ENCODE measurements at places on chromosomes 2 and 18.

- no peak for DNase-seq
Measured at GRCh38 chr2:239398521-239398921, 2.3 kb downstream of the HDAC4 start.

- DNase-seq: no peak
Measured at GRCh38 chr2:178908810-178909209, 101.6 kb upstream of the TTN start.

DNA sequence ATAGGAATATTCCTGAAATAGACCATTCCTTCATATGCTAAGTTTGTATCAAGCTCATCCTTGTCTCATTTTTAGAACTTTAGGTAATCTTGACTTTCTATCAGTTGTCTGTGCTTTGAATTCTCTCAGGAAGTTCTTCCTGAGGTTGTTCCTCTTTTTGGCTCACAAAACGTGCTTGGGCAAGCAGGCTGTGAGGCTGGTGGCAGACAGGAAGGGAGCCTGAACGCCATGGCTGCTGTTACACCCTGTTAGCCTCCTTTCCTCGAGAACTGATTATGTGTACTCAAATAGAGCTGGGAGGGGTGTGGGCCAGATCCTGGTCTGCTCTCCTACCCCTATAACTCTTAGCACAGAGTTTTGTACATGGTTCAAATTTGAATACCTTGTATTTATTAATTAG lies 136.4 kb upstream of the CELF4 start:
- DNase-seq: no peak

- DNase-seq: no peak
Measured at GRCh38 chr2:173868406-173868805, 96.8 kb downstream of the SP3 start.

DNA sequence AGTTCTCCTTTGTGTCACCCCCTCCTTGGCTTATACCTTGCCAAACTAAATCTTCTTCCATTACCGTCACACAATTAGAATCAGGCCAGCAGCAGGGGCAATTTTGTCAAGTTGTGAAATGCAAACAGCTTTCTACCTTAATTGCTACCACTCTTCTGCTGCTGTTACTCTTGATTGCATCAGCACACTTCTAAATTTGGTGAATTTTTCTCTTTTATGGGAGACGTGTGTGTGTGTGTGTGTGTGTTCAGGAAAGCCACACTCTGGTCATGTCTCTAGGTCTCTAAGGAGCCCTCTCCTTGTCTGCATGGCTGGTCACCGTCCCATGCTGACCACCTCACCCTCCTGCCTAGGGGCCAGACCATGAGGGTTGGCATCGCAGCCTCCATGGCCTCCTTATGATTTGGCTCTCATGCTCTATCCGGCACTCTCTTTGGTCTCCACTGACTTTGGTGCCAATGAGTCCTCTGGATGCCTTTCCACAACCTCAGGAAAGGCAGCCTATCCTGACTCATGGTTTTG lies 87.7 kb downstream of the GATA6 start:
- no peak for DNase-seq

- DNase-seq: no peak
Measured at GRCh38 chr2:131035826-131036231, 57.4 kb downstream of the FAM168B start.

- DNase-seq: no peak
Measured at GRCh38 chr2:177832611-177833433, 239.8 kb downstream of the PDE11A start.

- DNase-seq: no peak
Measured at GRCh38 chr2:172888714-172889669, 153.3 kb downstream of the RAPGEF4 start.

DNA sequence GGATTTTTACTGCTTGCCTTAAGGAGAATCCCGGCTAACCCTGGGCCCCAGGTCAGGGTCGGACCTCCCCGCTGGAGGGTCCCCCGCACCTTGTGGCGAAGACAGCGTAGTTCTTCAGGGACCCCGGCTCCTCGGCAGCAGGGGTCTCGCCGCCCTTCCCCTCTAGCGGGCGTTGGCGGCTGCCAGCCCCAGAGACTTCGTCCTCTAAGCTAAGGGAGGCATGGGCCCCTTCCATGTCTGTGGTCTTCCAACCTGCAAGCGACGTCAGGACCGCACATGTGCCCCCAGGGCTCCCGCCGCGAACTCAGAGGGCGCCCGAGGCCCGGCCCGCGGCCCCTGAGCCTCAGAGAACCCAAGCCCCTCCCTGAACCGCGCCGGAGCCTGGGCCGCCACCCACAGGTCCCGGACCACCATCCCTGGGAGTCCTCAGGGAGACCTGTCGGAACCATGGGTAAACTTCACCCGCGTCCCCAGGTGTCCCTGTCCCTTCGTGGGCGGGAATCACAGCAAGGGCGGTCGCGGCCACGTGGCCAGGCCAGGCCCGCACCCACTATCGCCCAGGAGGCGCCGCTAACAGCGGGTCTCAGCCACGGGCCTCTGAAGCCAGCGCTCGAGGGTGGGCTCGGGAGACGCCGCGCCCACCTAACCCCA lies 562 bp downstream of the ANKMY1 start:
- DNase-seq: no peak

GRCh38 chr2:83827618-83828017 lies 631.5 kb downstream of the SUCLG1 start:
- no peak for DNase-seq

GRCh38 chr2:3349211-3349693 lies 28.4 kb downstream of the EIPR1 start:
- no peak for DNase-seq

- no peak for DNase-seq
Measured at GRCh38 chr2:201575971-201576370, 67.3 kb downstream of the TMEM237 start.

GRCh38 chr18:3094338-3094684 lies 81.4 kb upstream of the LPIN2 start:
- no peak for DNase-seq

GRCh38 chr2:240704651-240705050 lies 13.0 kb downstream of the AQP12A start:
- DNase-seq: peak; percentile 50

DNA sequence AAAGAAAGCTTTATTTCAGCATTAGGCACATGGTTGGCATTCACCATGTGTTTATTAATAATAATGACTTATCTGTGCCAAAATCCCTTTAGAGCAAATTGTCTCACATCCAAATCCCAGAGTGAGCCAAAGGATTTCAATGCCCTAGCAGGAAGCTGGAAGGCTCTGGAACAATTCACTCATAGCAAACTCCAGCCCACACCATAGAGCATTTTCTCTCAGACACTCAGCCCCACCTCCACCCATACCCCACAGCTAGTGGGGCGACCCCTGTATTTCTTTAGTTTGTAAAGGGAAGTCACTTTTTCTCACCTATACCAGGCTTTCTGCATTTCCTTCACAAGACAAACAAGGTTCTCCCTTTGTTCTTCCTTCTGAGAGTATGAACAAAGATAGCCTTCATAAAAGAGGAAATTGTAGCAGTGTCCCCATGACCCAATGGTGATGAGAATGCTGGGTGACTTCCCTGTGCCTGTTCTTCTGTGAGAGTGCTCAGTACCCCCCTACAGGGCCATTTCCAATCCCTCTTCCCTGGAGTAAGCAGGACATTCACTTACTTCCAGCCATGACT lies 100.1 kb upstream of the APCDD1 start:
- no peak for DNase-seq

DNA sequence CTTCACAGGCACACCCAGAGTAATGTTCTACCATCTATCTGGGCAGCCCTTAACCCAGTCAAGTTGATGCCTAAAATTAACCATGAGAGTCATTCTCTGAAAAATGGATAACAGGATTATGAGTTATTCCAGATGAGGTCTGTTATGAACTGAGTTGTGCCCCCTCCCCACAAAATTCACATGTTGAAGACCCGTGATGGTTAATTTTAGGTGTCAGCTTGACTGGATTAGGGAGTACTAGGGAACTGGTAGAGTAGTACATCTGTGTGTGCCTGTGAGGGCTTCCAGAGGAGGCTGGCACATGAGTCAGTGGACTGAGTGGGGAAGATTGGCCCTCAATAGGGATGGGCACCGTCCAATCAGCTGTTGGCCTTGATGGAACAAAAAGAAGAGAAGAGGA lies 110.4 kb upstream of the MYCN start:
- DNase-seq: no peak

- no peak for DNase-seq
Measured at GRCh38 chr2:15334644-15335326, 226.3 kb downstream of the NBAS start.

- no peak for DNase-seq
Measured at GRCh38 chr18:57210107-57210715, 63.3 kb downstream of the BOD1L2 start.

- no peak for DNase-seq
Measured at GRCh38 chr2:133821107-133821760, 253.0 kb upstream of the NCKAP5 start.

GRCh38 chr2:169716938-169717690 lies 16.5 kb upstream of the KLHL23 start:
- no peak for DNase-seq

GRCh38 chr2:2743164-2743571 lies 412.1 kb upstream of the MYT1L start:
- DNase-seq: no peak

- DNase-seq: no peak
Measured at GRCh38 chr2:197239434-197239833, 71.1 kb downstream of the ANKRD44 start.

DNA sequence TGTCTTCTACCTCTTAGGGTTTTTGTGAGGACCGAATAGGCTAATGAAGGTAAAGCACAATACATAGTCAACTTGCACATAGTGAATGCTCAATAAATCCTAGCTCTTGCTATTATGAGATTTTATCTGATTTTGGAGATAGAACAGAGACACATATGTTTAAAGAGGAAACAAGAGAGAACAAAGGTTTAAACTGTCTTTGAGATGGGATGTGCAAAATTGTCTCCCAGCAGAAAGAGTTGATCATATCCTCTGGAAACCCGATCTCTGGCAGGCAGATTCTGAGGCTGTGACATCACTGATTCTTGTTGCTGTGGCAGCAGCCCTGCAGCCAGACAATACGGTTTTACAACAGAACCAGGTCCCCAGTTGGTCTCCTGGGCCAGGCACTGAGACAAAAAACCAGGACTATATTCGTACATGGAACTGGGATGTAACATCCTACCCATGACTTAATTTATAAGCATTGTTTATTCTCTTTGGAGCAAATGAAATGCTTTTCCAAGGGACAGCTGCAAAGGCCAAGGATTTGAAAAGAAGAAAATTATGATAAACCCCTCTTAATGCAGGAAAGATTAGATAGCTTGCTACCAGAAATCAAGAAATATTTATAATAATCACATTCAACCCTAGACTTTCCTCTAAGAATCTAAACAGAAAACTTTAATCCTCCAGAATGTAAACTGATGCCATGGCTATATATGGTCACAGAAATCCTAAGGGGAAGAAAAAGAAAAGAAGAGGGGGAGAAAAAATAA lies 80.2 kb downstream of the SLC8A1 start:
- no peak for DNase-seq

GRCh38 chr18:45686891-45687611 lies 36.9 kb upstream of the SLC14A1 start:
- peak; percentile 31 for DNase-seq

- no peak for DNase-seq
Measured at GRCh38 chr2:166158546-166158945, 30.7 kb upstream of the SCN1A start.

- DNase-seq: no peak
Measured at GRCh38 chr18:79795446-79795845, 2.3 kb upstream of the KCNG2 start.

GRCh38 chr2:172427256-172427989 lies at the start of gene ITGA6:
ITGA6 (plus strand) TSS chr2:172427586.
- peak; percentile 78 for DNase-seq

- no peak for DNase-seq
Measured at GRCh38 chr2:182110347-182110746, 124.7 kb downstream of the PPP1R1C start.

- no peak for DNase-seq
Measured at GRCh38 chr18:3230401-3231334, 10.9 kb upstream of the MYOM1 start.
